T-cell (primary cell): ENCODE measurements at places on chromosomes 4 and X. TPM values are rescaled to one million over a fixed set of nuclear protein-coding genes. Genes with fewer than 3 reads are reported as not detected.

MAP7D3 gene
- total RNA-seq: 6.5 TPM

POLN gene
- 2.7 TPM for total RNA-seq

ATP10D gene
- 5.0 TPM for total RNA-seq

SMC1A gene
- 66.5 TPM for total RNA-seq

MAML3 gene
- total RNA-seq: 3.4 TPM

SATL1 gene
- total RNA-seq: not detected

SCD5 gene
- 1.3 TPM for total RNA-seq

CTAG1B gene
- total RNA-seq: not detected

TMEM31 gene
- not detected for total RNA-seq

HDAC8 gene
- 15.7 TPM for total RNA-seq

GRIA3 gene
- not detected for total RNA-seq

MAGEC2 gene
- not detected for total RNA-seq

TCEAL2 gene
- 0.22 TPM for total RNA-seq

TMPRSS11A gene
- total RNA-seq: not detected

ZNF718 gene
- 10.3 TPM for total RNA-seq

FOXR2 gene
- not detected for total RNA-seq

HAUS3 gene
- 31.2 TPM for total RNA-seq

ADGRA3 gene
- 3.6 TPM for total RNA-seq

MMRN1 gene
- 0.30 TPM for total RNA-seq

PABPC1L2A gene
- total RNA-seq: not detected

SMARCA1 gene
- total RNA-seq: 0.62 TPM

HSFX1 gene
- total RNA-seq: 2.0 TPM

FAM9B gene
- total RNA-seq: not detected

UTP3 gene
- total RNA-seq: 34.0 TPM

PCYT1B gene
- total RNA-seq: not detected

PPA2 gene
- 52.6 TPM for total RNA-seq

TCEAL6 gene
- total RNA-seq: not detected

SMIM20 gene
- 13.4 TPM for total RNA-seq

RXFP1 gene
- total RNA-seq: not detected

TGIF2LX gene
- not detected for total RNA-seq

CORIN gene
- 0.86 TPM for total RNA-seq

MGAT4D gene
- total RNA-seq: not detected

SYN1 gene
- total RNA-seq: 0.92 TPM

CA5B gene
- 34.2 TPM for total RNA-seq

RRH gene
- total RNA-seq: 0.61 TPM

TIGD4 gene
- 0.28 TPM for total RNA-seq

TBCK gene
- total RNA-seq: 48.1 TPM

ZNF732 gene
- not detected for total RNA-seq

GAGE2A gene
- not detected for total RNA-seq

NOA1 gene
- total RNA-seq: 27.2 TPM

RBMXL3 gene
- total RNA-seq: not detected

ADH1B gene
- total RNA-seq: 2.1 TPM

SMR3B gene
- not detected for total RNA-seq

RBM47 gene
- 0.19 TPM for total RNA-seq

POU4F2 gene
- not detected for total RNA-seq

GAGE12H gene
- total RNA-seq: not detected

SCOC gene
- total RNA-seq: 13.5 TPM

CNGA1 gene
- not detected for total RNA-seq

NHSL2 gene
- total RNA-seq: 8.1 TPM

GUCY1A1 gene
- 0.45 TPM for total RNA-seq

SPIN4 gene
- 1.2 TPM for total RNA-seq

HSFX2 gene
- total RNA-seq: not detected

OCRL gene
- 3.0 TPM for total RNA-seq
